ENCODE measurements at places on chromosomes 3 and 15.

GRCh38 chr15:92578096-92578835 is 77.3 kb downstream of the FAM174B start:
- no peak overlapping the region for H3K4me3 ChIP-seq
- peaks cover 9% of the 10 kb centered on the region for H3K27me3 ChIP-seq
- H3K27ac ChIP-seq, result no peak overlapping the region
- H3K36me3 ChIP-seq, result no peaks in the 10 kb centered on the region

DNA sequence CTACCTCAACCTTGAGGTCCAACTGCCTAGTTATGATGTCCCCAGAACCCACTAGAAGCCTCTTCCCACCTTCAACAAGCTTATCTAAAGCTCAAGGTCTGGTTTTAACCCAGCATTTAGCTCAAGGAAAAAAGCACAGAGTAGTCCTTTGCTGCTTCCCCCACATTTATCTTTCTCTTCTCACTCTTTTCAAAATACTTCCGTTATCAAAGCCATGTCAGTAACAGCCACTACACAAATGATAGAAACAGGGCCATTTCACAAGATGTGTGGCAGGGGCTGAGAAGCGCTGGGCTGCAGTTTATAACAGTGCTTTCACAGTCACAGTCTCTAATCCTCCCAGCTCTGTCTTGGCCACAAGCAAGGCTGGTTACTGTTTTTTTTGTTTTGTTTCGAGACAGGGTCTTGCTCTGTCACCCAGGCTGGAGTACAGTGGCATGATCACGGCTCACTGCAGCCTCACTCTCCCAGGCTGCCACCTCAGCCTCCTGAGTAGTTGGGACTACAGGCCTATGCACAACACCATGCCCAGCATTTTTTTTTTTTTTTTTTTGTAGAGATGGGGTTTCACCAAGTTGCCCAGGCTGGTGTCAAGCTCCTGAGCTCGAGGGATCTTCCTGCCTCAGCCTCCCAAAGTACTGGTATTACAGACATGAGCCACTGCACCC is 218.8 kb downstream of the OSBPL10 start:
- H3K36me3 ChIP-seq, result peaks cover 18% of the 10 kb centered on the region
- peaks cover 53% of the 10 kb centered on the region for H3K4me1 ChIP-seq
- no peak for DNase-seq
- H3K4me3 ChIP-seq, result no peak overlapping the region
- H3K27me3 ChIP-seq, result no peaks in the 10 kb centered on the region

DNA sequence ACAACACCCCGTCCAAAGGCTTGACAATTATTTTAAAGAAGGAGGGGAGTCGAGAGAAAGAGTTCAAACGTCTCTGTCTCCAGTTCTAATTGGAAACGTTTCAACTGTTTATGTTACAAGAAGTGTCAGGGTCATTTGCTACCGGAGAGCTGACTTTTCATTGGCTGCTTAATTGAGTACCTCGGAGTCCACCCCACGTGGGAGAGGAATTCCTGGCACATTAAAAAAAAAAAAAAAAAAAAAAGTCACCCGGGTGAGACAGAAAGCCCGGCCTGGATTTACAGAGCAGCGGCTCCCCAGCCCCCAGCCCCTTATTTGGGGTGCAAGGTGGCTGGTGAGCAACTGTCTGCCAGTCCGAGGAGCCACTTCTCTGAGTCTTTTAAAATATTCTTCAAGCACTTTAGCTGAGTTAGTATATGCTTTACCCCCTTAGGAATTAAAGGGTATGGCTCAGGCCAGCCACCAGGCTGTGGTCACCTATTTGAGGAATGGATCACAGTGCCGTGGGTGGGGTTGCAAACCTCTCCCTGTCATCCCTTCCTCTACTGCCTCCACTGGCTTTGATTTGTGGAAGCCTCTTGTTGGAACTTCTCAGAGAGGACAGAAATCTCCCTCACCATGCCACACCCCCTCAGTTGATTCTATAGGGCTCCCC is 3.9 kb upstream of the TLE3 start:
- no peak for DNase-seq
- no peak overlapping the region for H3K4me3 ChIP-seq
- H3K36me3 ChIP-seq, result no peaks in the 10 kb centered on the region
- H3K27me3 ChIP-seq, result no peaks in the 10 kb centered on the region

- DNase-seq, result no peak
- H3K27ac ChIP-seq, result no peak overlapping the region
- H3K36me3 ChIP-seq, result no peaks in the 10 kb centered on the region
- H3K27me3 ChIP-seq, result no peaks in the 10 kb centered on the region
- H3K4me1 ChIP-seq, result no peaks in the 10 kb centered on the region
Observed at GRCh38 chr3:165254812-165255211, 58.6 kb upstream of the SLITRK3 start.

DNA sequence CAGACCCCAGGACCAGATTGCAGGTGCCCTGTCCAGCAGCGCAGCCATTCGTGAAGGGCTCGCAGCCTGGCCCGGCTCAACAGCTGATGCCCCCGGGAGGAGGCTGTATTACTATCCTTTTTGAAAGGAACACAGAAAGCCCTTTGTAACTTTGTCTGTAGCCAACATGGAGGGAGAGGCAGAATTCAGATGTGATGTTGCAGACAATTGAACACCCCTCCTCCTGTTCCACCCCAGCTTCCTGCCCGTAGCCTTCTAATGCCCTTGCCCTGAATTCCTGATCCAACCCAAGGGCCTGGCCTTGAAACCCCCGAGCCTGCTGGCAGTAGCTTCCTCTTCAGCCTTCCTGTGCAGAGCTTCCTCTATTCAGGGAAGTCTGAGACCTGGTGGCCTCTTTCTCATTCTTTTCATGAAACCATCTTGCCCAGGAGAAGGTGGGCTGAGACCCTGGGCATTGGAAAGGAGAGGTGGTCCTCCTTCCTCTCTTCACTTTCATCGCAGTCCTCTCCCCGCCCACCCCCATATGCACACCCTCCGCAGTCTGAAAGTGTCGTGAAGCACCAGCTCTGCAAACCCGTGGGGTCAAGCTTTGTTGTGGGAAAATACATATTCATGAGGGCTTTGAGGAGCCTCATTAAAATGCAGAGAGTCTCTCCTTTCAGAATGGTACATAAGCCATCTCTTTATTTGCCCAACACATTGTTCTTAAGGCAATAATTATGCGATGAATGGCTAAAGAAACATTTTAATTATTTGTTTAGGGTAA is 109.2 kb downstream of the APBA2 start:
- H3K27me3 ChIP-seq, result peaks cover 1% of the 10 kb centered on the region
- H3K4me3 ChIP-seq, result no peak overlapping the region
- DNase-seq, result no peak
- H3K4me1 ChIP-seq, result no peaks in the 10 kb centered on the region
- H3K27ac ChIP-seq, result no peak overlapping the region

DNA sequence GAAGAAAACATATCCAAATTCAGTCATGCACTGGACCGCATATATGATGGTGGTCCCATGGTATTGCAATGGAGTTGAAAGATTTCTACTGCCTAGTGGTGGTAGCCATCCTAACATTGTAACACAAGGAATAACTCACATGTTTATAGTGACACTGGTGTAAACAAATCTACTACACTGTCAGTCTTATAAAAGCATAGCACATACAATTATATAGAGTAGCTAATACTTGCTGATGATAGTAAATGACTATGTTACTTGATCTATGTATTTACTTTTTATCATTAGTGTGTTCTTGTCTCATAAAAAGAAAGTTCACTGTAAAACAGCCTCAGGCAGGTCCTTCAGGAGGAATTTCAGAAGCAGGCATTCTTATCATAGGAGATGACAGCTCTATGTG is 96.0 kb upstream of the CDIN1 start:
- H3K4me1 ChIP-seq, result no peaks in the 10 kb centered on the region
- no peak overlapping the region for H3K4me3 ChIP-seq
- H3K27ac ChIP-seq, result no peak overlapping the region
- peaks cover 2% of the 10 kb centered on the region for H3K27me3 ChIP-seq
- no peak for DNase-seq

GRCh38 chr3:140077406-140077805 is 142.4 kb downstream of the CLSTN2 start:
- DNase-seq, result no peak
- no peak overlapping the region for H3K4me3 ChIP-seq
- no peaks in the 10 kb centered on the region for H3K36me3 ChIP-seq

DNA sequence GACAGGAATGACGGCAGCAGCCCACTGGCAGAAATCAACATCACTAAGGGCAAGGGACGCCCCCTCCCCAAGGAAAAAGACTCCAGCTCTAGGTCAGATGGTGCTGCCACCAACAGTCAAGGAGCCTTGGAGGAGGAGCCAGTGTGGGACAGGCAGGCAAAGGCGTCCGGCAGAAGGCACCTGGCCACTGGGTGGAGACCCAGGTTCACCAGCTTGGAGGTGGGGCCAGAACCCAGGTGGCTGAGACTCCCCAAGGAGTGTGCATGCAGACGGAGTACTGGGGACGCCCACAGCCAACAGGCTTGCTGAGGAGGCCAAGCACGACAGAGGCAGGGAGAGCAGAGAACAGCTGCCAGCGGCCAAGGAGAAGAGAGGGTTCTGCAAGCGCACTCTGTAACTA is 35.2 kb downstream of the PTPN23 start:
- DNase-seq, result no peak
- no peaks in the 10 kb centered on the region for H3K27me3 ChIP-seq
- H3K36me3 ChIP-seq, result peaks cover 9% of the 10 kb centered on the region

DNA sequence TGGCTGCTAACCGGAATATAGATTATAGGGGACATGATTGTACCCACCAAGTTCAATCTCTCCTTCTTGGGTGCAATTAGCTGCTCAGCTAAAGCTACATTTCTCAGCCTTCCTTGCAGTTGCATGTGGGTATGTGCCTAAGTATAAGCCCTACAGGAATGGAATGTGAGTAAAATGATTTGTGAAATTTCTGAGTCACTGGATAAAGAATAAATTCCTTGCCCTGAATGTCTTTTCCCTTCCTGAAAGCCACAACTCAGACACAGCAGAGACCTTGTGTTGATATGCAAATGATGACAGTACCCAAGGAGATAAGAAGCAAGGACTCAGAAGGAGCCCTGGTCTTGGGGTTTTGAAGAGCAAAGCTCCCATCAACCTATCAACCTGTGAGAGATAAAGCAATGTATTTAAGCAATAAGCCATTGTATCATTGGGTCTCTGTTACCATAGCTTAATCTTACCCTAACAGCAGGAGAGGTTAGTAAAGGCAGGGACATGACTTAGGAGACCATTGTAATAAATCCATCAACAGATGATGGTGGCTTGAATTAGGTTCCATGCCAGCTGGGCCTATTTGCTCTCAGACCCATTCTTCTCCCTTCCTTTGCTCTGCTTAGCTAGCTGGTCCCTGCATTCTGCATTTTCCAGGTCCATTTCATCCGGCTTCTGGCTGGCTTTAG is 25.6 kb upstream of the ZNF280D start:
- H3K27me3 ChIP-seq, result no peaks in the 10 kb centered on the region
- no peak overlapping the region for H3K27ac ChIP-seq
- H3K4me1 ChIP-seq, result peaks cover 8% of the 10 kb centered on the region
- H3K36me3 ChIP-seq, result peaks cover 2% of the 10 kb centered on the region

DNA sequence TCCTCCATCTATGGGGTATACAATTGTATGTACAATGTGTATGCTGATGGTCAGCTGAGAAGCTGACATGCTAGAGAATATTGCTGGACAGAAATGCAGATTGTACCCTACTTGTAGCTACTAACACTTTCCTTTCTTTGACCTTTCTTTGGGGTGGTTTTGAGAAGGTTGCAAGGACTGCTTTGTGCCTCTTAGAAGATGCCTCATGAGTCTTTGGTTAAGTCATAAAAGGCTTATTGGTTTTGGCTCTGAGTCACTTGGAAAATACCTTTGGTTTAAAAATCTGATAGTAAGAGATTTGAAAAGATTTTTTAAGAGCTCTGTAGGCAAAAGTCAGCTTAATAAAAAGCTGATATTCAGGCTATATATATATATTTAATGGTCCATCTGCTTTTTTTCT is 71.5 kb downstream of the ZMAT3 start:
- H3K27ac ChIP-seq, result no peak overlapping the region
- DNase-seq, result no peak
- H3K4me1 ChIP-seq, result peaks cover 2% of the 10 kb centered on the region
- H3K4me3 ChIP-seq, result no peak overlapping the region

- peak within 1 kb of the TSS; percentile 90 for H3K27ac ChIP-seq
- H3K4me1 ChIP-seq, result peaks cover 8% of the 10 kb centered on the region
Observed at GRCh38 chr3:48662753-48663488, at the start of gene CELSR3. TSS of gene CELSR3 (minus strand) at chr3:48662886. CDS start at chr3:48662634, 252 bp downstream.

DNA sequence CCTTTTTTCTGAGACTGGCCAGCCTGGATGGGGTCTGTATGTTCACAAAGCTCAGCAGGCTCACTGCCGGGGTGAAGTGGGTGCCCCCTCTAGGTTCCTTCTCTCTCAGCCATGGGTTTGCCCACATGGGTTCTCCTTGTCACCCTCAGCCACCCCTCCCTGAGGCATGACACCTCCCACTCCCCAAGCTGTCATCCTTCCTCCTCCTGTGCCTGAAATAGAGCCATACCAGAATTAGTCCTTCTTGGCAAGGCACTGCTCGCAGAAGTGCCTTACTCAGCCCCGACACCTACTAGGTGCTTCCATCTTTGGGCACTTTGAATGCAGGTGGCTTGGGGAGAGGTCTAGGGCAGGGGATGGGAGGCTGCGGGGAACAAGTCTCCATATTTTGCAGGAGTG is 62.9 kb upstream of the SEC13 start:
- H3K4me3 ChIP-seq, result no peak overlapping the region
- no peak overlapping the region for H3K27ac ChIP-seq
- H3K36me3 ChIP-seq, result no peaks in the 10 kb centered on the region
- DNase-seq, result no peak
- H3K27me3 ChIP-seq, result no peaks in the 10 kb centered on the region

- peak overlapping the region; percentile 54 for H3K27ac ChIP-seq
- no peak for DNase-seq
- H3K4me3 ChIP-seq, result no peak overlapping the region
- H3K36me3 ChIP-seq, result no peaks in the 10 kb centered on the region
- H3K4me1 ChIP-seq, result peaks cover 57% of the 10 kb centered on the region
- H3K27me3 ChIP-seq, result no peaks in the 10 kb centered on the region
Observed at GRCh38 chr3:56919137-56919796, 117.5 kb upstream of the ARHGEF3 start.

- peaks cover 2% of the 10 kb centered on the region for H3K36me3 ChIP-seq
- no peaks in the 10 kb centered on the region for H3K4me1 ChIP-seq
- DNase-seq, result no peak
Observed at GRCh38 chr15:100495861-100496260, 32.9 kb downstream of the CERS3 start.

- H3K4me3 ChIP-seq, result no peak overlapping the region
- peaks cover 2% of the 10 kb centered on the region for H3K36me3 ChIP-seq
- H3K4me1 ChIP-seq, result no peaks in the 10 kb centered on the region
- no peak for DNase-seq
- no peaks in the 10 kb centered on the region for H3K27me3 ChIP-seq
Observed at GRCh38 chr3:155946178-155946577, 75.7 kb downstream of the GMPS start.

- no peak overlapping the region for H3K4me3 ChIP-seq
- H3K4me1 ChIP-seq, result no peaks in the 10 kb centered on the region
- DNase-seq, result no peak
- no peaks in the 10 kb centered on the region for H3K36me3 ChIP-seq
Observed at GRCh38 chr3:111107662-111108035, 36.0 kb downstream of the NECTIN3 start.

Measured in memory B cell (primary cell).